Esophagus squamous epithelium (tissue), 5 donors: ENCODE measurements at places on chromosomes 6 and 20.

DNA sequence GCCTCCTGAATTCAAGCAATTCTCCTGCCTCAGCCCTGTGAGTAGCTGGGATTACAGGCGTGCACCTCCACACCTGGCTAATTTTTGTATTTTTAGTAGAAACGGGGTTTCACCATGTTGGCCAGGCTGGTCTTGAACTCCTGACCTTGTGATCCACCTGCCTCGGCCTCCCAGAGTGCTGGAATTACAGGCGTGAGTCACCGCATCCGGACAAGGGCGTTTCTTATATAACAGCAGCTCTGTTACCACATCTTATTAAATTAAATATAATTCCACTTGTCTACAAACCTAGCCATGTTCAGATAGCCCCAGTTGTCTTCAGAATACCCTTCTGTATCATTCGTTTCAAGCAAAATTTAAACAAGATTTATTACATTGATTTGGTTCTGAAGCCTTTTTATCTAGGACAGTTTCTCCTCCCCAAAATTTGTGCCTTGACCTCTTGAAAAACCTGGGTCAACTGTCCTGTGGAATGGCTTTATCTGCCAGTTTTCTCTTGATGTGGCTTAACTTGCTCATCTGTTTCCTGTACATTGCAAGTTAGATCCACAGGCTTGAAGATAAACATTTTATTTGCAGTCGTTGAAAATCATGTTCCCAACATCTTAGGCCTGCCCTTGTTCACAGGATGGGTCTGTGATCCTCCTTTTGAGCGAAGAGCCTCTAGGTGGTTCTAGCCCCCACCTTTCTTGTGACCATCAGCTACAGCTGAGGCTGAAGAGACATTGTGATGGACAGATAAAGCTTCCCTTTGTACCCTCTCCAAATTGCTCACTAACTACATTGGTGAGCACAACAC is 132.2 kb downstream of the ARID1B start:
- no peak for DNase-seq

DNA sequence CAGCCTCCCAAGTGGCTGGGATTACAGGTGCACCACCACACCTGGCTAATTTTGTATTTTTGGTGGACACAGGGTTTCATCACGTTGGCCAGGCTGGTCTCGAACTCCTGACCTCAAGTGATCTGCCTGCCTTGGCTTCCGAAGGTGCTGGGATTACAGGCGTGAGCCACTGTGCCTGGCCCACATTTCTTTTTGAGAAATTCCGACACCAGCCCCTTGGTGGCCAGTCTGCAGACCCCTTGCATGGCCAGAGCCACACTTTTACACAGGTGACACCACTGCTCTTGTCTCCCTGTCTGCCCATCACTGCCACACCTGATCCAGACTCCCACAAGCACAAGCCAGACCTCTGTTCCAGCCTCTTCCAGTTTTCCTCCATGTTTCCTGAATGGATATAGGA is 33.0 kb downstream of the SRSF3 start:
- no peak for DNase-seq

DNA sequence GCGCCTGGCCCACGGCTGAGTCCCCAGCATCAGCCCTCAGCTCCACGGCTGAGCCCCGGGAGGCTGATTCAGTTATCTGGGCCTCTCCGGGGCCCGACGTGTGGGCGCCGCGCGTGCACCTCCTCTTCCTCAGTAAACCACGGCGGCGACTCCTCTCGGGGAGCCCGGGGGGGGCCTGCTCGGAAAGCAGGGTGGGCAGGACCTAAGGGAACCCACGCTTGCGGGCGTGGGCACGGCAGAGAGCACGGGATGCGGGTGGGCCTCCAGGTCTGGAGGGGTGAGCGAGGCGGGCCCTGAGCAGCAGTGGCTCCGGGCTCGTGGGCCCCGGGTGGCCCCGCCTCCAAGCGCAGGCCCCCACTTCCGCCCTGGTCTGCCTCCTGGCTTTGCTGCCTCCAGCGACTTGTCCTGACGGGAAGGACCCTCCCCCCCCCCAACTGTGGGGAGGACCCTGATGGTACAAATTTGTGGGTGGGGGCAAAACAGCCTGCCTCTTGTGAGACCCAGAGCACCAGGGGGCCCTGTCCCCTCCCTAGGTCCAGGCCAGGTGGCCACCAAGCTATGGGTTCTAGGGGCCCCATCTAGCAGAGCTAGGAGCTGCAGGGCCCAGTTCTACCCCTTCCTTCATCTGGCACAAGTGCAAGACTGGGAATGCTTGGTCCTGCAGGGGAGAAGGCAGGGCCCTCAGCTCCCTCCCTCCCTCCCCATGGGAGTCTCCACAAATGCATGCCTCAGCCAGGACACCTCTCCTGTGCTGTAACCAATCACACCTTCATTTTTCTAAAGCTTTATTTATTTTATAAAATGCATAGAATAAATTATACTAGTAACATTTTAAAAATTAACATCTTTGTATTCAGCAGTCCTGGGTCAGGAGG is 16.9 kb downstream of the UCKL1 start:
- no peak for DNase-seq

DNA sequence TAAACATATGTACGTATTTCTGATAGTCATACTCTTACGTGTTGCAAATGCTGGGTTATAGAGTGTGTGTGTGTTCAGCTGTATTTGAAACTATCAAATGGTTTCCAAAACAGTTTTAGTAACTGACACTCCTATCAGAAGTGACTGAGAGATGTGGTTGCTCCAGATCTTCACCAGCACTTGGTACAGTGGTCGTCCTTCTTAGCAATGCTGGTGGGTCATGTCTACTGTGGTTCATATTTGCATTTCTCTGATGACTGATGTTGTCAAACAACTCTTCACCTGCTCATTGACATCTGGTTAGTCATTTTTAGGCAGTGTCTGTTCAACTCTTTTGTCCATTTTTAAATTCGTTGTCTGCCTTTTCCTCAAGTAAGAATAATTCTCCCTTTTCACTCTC is 259.3 kb downstream of the KIF16B start:
- no peak for DNase-seq

DNA sequence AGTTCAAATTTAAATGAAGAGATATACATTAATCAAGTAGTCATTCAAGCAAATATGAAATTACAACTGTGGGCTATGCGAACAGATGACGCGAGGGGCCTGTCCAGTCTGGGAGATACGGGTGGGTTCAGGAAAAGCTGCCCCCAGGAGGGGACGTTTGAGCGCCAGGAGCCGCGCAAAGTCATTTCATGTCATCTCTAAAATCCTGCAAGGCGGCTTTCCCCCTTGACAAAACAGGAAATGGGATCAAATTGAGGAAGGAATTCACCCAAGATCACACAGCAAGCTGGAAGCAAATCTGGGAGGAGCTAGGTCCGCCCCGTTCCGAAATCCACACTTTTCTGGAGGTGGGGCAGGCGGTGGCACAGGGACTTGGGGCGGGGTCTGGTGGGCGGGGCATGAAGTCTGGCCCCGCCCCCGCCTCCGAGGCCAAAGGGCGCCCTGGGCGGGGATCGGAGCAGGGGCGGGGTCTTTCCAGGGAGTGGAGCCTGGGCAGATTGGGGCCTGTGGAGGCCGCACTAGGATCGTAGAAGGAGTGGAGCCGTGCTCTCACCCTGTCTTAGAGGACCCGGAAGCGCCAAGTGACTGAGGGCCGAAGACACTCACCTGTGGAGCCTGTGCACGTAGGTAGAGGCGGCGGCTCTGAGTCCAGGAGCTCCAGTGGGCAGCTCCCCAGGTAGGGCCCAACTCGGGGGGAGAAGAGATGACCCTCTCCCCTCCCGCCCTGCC is at the start of gene LPIN3:
Gene LPIN3 (plus strand): TSS at position 495 of the 729 bp plus-strand sequence. CDS start 4,983 bp downstream, outside the sequence.
- DNase-seq, result no peak

DNA sequence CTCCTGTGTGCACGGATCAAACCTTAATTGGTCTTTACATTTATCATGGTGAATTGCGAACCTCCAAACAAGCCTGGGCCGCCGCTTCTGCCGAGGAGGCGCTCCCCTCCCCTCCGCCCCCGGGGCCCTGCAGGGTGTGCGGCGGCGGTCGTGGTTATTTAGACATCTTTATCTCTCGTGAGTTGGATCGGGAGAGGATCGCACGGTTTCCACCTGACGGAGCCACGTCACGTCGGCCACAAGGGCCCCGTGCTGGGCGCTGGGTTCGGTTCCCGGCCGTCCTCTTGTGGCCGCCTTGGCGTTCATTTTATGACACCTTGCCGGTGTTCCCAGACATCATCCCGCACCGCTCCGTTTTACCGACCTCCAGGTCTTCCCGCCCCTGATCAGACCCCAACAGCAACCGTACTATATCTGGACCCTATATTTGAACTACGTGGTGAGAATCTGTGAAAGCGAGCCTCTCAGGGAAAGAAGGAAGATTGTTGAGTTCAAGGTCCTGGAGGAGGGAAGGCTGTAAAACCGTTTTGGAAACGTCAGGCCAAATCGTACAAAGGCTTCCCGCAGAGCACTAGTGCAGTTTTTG is 1.3 kb upstream of the CNR1 start:
- DNase-seq, result no peak

DNA sequence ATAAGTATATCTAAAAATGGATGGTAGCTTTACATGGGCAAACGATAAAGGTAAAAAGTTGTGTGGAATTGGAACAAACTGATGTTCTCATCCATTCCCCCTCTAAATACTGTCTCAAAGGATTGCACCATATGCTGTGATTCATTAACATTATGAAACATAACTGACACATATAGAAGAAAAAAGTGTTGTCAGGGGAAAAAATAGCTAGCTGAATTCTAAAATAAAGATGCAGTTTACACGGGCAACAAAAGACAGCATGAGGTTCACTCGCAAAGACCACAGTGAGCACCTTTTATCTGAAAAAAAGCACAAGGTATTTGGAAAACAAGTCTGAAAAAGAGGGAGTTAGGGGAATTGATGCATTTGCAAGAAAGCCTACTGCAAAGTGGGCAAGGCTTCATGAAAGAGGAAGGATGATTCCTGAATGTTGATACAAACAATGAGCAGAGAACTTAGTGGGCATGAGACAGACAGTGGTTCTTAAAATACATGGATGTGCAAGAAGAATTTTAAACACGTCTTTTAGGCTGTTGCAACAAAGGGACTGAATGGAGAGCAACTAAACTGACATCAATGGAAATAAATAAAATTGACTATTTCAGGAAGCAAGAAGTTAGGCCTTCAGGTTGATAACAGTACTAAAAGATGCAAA is 280.9 kb downstream of the KIF16B start:
- DNase-seq, result no peak

DNA sequence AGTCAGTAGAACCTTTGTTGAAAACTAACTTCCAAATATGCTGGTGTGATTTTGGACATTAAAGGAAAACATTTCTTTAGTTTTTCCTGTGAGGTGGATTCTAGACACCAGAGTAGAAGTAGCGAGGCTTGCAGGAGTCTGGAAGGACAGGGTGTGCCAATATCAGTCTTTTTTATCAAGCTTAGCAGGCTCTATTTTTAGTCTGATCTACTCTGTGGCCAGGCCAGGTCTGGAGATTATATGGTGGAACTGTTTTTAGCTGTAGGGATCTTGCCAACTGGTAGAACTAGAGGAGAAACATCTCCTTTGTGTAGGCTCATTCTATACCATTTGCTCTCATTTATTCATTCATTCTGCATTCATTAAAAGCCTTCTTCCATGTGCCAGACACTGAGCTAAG is 42.7 kb downstream of the LRP11 start:
- no peak for DNase-seq

- DNase-seq, result no peak
Measured at GRCh38 chr20:40009542-40009941, 679.5 kb downstream of the MAFB start.

GRCh38 chr6:7100072-7100752 is 7.5 kb upstream of the RREB1 start:
- no peak for DNase-seq

DNA sequence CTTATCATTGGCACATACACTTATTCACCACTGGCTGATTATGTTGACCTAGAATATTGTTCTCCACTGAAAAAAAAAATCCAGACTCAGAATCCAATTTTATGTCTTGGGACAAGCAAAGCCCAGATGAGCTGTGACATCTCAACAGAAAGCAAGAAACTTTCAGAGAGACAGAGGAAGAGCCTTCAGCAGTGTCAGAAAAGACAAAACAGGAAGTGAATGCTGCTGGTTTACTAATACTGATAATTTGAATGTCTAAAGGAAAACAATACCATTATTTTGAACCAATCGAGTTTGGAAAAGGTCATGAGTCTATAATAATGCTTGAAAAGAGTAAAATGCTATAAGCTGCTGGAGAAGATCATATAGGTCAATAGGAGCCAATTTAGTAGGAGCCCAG is 179.8 kb upstream of the RIMS1 start:
- DNase-seq, result no peak

DNA sequence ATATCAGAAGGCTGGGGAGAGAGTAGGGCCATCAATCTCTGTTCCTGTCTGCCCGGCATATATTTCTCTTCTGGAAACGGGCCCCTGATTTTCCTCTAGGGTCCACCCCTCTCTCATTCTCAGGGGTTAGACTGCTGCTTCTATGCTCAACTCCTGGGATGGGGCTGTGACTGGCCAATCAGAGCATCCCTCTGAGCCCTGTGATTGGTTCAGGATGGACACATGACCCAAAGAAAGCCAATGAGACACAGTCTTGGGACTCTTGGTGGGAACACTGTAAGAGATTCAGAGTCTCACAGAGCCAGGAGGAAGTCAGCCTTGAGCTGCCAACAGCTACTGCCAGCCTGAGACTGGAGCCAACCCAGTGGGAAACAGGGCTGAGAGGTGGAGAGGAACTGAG is 31.0 kb upstream of the KCNB1 start:
- DNase-seq, result no peak

DNA sequence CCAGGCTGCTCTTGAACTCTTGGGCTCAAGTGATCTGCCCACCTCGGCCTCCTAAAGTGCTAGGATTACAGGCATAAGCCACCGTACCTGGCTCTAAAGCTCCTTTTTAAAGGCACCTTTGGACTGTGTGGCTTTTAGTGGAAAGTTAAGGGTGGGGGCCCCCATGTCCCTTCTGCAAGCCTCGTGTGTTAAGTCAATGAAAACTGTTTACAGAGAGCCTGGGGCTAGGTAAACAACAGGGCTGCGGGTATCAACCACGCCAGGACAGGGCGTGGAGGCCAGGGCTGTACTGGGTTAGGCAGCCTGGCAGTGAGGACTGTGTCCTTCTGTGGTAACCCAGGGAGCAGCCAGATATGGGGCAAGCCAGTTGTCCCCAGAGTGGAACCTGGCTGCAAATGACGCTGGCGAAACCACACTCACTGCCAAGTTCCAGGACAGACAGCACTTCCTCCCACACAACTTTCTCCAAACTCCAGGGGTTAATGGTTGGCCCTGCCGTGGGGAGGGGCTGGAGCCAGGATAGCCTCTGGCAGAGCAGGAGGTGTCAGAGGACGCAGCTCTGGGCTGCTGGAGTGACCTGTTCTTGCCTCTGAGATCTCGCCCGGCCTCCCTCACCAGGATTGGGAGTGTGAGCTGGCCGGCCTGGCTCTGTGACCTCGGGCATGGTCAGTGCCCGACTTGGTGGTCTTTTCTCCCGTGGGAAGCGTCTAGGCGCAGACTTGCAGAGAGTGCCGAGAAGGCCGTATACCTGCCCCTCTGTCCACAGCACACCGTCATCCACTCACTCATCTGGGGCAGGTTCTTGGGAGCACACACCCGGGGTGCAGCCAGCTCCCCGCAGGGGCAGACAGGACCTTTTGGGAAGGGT is 3.2 kb downstream of the SLC17A9 start:
- DNase-seq, result no peak
